ENCODE measurements at places on chromosomes 5 and 9.

DNA sequence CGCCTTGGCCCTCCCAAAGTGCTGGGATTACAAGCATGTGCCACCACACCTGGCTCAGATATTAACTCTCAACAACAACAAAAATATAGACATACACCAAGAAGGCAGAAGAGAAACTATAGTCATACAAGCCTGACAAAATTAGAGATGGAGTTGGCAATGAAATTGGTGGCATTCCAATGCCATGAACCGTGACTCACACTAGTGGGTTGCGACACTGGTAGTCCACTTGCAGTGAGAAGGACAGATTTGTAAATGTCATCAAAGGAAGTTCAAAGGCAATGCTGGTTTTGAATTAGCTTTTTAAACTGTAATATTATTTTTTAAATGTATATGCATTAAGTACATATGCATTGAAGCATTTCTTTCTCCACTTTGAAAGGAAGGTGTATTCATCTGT is 8.5 kb upstream of the DNAJC25 start:
- no peak for DNase-seq

DNA sequence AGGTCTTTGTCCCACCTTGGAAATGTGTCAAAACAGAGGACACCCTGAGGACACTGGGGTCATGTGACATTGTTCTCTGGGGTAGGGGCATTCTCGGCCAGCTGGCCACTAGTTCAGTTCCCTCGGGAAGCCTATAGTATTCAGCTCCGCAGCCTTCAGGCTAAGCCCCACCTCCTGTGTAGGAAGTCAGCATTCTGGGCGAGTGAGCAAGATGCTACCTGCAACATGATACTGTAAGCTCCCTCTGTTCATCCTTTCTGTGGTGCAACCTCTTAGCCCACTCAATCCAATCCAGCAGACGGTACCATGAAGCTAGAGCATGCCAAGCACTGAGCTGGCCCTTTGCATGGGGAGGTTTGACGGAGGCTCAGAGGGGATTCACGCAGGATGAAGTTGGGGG is 5.3 kb downstream of the NTNG2 start:
- no peak for DNase-seq

DNA sequence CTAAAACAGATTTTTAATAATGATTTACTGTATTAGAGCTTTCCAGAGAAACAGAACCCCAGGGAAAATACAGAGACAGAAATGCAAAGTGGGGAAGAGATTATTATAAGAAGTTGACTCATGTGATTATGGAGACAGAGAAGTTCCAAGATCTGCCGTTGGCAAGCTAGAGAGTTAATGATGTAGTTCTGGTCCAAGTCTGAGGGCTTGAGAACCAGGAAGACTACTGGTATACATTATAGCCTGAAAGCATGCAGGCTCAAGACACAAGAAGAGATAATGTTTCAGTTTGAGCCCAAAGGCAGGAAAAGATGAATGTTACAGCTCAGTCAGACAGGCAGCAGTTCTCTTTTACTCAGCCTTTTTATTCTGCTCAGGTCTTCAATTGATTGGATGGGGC is 98.8 kb upstream of the NFIL3 start:
- no peak for DNase-seq

DNA sequence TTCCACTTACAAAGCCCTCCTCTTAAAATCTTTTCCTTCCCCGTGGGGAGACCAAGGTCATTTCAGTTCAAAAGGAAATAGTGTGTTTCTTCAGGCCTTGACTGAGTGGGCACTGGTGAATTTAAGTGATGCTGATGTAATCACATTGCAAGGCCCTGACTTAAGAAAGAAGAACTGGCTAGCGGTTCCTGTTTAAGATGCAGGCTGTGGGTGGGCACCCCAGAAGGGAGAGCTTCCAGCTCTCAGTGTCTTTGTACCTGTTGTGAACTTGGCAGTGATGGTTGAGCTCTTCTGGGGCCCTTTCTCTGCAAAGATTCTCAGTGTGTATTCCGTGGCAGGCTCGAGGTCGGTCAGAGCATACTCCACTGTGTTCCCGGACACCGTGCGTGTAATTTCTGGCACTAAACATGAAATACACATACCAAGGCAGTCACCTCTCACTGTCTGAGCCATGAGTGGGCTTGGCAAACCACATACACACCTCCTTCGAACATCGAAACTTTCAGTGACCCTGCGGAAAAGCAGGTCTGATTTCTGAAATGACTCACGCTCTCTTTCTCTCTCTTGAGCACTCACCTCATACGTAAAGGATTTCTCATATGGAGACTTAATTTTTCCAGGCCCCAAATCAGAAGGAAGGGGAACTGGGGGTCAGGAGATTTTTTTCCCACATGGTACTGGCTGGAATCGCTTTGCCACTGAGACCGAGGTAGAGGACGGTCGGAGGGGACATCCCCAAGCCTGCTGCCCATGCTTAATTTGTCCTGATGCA is 81.9 kb downstream of the TNC start:
- DNase-seq = no peak

GRCh38 chr9:1759009-1759408 is 256.1 kb upstream of the SMARCA2 start:
- no peak for DNase-seq

GRCh38 chr9:7154003-7154619 is 396.3 kb downstream of the KDM4C start:
- DNase-seq = no peak

GRCh38 chr5:158796812-158797497 is 302.8 kb downstream of the EBF1 start:
- no peak for DNase-seq

GRCh38 chr9:109974143-109974917 is 194.3 kb downstream of the PALM2AKAP2 start:
- no peak for DNase-seq

DNA sequence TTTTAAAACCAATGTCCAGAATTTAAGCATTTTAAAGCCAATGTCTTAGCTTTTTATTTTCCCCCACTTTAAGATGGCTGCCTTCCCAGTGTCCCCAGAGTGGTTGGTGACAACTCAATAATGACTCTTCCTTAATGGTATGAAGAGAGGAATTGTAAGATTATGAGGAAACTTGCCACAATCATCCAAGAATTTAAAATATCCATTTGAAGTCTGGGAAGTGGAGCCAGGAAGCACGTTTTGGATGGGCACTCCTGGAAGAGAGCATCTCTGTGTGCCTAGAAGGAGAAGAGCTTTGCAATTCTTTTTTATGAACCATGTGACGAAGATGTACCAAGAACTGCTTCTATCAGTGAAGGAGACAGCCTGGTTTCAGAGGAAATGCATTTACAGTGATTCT is 11.3 kb upstream of the IGFBPL1 start:
- DNase-seq = no peak

DNA sequence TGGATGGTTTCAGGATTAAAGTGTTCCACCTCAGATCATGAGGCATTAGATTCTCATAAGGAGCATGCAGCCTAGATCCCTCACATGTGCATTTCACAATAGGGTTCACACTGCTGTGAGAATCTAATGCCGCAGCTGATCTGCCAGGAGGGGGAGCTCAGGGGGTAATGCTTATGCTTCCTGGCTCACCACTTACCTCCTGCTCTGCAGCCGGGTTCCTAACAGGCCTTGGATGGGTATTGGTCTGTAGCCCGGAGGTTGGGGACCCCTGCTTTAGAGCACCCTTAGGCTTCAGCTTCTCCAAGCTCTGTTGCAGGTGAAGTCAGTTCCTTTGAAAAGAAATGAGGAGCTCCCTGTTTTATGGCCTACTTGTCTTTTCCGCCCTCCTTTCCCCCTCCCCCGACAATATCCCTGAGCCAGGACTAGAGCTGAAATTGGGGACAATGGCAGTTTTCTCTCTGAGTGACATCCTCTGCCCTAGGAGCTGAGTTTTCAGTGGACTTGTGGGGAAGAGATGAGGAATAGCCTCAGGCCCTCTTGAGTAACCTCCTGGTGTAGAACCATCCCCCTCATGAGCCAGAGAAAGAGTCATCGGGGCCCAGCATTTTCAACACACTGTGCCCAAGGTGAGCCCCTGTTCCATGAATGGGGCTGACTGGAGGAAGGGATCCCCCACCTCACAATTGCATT is 16.2 kb upstream of the MAT2B start:
- DNase-seq = no peak

DNA sequence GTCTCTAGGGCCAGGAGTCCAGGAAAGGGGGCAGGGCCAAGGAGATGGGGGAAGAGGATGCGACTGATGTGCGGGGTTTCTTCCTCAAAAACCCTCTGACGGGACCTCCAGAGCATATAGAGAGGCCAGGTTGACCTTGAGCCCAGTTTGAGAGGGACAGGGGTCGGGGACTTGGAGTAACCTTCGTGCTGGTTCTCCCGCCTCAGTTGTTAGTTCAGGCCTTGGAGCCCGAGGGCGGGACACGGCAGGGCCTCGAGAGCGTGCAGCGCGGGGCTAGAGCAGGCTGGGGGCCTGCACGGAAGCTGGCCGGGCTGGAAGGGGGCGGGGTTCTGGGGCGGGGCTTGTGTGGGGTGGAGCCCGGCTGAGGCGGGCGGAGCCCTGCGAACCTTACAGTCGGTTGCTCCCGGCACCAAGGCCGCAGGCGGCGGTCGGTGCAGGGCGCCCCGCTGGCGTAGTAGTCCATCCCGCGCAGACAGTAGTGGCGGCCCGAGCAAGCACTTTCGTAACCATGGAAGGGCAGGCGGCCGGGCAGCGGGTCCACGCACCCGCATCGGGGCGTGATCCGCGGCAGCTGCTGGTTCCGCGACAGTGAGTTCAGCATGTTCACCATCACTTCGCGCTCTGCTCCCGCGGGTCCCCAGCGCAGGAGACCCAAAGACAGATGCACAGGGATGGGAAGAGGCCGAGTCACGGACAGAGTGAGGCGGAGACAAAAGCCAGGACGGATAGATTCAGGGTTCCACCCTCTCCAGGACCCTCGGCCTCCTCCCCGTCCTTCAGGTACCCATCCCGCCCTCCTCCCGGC is 4.0 kb upstream of the MYORG start:
- no peak for DNase-seq

- DNase-seq = no peak
These were observed 434.5 kb upstream of the TUSC1 start for GRCh38 chr9:26112724-26113123.

- no peak for DNase-seq
These were observed 33.9 kb upstream of the F2RL2 start for GRCh38 chr5:76657091-76657490.

- peak; percentile 72 for DNase-seq
These were observed at the start of gene KLF9 for GRCh38 chr9:70413799-70414775. Gene KLF9 (minus strand): TSS chr9:70414657. CDS start chr9:70413363, 1,294 bp downstream.

DNA sequence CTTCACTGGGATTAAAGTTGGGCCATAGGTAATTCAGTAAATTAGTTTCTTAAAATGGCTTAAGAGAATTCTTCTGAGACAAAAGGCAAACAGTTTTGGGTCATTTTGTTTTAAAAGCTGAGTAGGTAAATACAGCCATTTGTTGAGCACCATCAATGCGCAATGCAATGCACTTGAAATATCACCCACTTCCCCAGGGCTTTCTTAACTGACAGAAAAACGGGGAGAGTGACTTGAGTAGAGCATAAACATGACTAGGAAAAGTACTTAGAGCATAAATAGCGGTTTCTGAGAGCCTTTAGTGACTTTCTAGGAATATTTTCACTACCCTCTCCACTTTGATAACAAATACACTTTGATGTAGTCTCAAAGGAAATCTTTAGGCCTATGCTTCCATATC is 27.2 kb downstream of the MLANA start:
- no peak for DNase-seq

GRCh38 chr5:138833726-138834480 is 41.2 kb downstream of the LRRTM2 start:
- no peak for DNase-seq

GRCh38 chr9:96246267-96246671 is 55.7 kb downstream of the HSD17B3 start:
- no peak for DNase-seq

DNA sequence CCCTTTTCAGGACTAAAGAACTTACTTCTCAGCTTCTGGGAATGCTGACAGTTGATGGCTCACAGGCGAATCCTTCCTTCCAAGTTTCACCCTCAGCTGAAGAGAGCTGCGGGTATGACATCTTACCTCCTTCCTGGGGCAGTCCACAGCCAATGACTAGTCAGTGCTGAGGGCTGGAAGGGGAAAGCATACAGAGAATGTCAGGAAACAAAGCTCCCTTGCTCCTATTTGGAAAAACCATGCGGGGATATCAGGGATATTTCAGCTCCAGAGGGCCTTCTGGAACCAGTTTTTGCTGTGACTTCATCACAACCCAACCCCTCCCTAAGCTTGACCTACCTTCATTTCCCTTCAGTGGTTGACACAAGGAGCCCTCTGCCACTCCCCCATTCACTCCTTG is 15.7 kb downstream of the FTMT start:
- DNase-seq = no peak

- DNase-seq = no peak
These were observed 10.4 kb upstream of the FAM120A start for GRCh38 chr9:93440896-93441580.

Measured in NCI-H1417 treated with DMSO at 0.1 percent for 48 hours (cell line).